Hepatic stellate cell (primary cell): ENCODE measurements at places on chromosomes 13 and 19.

DNA sequence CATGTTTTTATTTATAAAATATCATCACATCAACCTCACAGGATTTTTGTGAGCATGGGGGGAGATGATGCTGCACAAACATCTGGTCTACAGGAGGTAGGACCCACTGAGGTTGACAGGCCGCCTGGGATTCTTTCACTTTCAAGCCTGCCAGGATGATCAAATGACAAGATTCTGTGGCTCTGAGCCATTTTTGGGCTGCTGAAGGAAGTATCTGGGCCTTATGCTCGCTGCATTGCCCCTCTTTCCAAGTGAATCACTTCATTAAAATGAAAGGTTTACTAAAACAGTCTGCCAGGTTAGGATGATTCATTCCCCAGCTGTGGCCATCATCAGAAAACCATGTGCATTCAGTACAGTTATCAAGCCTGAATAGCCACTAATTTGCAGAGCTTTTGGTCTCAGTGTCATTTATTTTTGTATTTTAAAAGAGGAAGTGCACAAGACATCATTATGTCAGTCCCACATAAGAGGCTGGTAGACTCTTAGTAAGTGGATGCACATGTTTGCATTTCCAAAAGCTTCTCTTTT, 34.4 kb downstream of the STARD13 start:
- DNase-seq = peak; percentile 69

- no peak for DNase-seq
These were observed 32.8 kb downstream of the KLF12 start for GRCh38 chr13:74101436-74101835.

DNA sequence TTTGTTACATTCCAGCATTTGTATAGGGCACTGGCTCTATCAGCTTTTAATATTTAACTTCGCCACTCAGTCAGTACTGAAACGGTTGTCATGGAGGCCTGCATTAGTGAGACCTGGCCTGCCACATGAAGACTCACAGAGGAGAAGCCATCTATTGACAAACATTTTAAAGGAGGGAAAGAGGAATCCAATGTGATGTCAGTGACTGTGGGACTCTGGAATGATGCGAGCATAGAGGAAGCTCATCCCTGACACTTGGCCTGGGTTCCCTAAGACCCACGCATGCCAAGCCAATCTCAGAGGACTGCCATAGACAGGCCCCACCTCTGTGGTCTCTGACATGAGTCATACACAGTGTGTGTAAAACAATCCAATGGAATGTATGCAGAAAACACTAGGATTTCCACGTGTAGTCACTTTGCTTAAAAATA, 7.9 kb upstream of the DPY19L3 start:
- DNase-seq = peak; percentile 49

GRCh38 chr19:41883821-41884733, 1.1 kb downstream of the ARHGEF1 start:
- DNase-seq = peak; percentile 99

GRCh38 chr19:40776932-40777644, 959 bp upstream of the RAB4B start:
- peak; percentile 87 for DNase-seq

DNA sequence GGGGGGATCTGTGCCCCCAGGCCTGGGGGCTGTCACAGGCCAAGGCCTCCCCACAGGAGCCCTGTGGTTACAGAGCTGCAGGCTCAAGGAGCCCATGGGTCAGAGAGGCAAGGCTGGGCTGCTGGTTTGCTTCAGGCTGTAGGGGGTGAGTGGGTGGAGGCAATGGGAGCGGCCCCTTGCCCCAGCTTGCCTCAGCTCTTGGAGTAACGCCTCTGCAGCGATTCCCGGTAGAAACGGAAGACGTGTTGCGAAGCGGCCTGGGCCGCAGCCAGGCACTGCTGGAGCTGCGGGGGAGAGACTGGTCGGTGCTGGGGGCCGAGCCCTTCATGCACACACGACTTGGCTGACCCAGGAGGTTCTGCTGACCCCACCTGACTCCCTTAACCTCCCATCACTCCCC, 10.1 kb downstream of the TMEM91 start:
- DNase-seq = no peak

DNA sequence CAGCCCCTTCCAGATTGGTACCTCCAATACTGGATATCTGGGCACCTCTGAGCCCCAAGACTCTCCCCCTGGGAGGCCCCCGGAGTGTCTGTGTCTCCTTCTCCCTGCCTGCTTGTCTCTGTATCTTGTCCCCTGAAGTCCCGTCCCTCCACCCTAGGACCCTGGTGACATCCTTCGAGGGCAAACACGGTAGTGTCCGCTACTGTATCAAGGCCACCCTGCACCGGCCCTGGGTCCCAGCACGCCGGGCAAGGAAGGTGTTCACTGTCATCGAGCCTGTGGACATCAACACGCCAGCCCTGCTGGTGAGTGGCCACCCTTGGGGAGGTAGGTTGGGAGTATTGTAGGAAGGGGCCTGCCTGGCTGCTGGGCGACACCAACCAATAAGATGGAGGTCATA, 844 bp downstream of the ARRDC2 start:
- no peak for DNase-seq

DNA sequence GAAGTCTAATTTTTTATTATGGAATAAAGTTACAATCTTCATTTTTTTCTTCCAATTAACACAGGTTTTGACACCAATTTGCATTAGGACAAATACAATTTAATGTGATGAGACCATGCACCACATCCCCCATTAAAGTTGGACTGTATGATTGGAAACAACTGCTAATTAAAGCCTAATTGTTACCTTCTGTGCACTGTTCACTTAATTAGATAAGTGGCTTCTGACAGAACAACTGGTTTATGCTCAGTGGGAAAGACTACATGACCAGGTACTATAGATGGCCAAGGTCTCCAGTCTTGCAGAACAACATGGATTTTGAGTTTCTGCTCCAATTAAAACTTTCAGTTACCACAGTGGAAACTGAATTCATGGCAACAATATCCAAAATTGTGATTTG, 198.1 kb downstream of the FGF14 start:
- DNase-seq = no peak

DNA sequence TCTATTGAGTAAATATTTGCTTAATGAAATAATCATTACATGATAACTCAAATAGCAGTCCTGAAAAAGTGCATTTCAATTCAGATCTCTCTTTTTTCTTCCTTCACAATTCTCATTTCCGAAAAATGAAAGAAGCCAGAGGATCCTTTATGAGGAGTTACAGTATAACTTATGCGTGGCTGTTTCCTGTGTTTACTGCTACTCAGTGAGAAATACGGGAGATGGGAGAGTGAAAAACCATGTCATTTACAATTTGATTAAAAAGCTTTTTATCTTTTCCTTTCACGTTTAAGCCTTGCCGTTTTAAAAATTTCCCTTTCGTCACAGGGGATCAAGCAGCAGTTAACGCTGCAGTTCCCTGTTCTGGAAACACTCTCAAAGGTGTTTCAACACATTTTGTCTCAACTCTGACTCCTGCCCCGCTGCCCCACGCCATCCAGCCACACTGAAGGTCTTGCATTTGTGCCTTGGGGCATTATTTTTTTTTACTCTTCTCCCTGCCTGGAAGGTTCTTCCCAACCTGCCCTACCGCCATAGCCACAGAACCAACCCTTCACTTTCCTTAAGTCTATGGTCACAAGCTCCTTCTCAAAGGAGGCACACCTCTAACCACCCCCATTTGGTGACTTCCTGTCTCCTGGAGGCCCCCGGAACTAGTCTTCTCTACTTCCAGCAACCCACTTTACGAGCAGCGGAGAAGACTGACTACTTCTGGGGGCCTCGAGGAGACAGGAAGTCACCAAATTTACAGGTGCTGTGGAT, 17.0 kb downstream of the KL start:
- no peak for DNase-seq

DNA sequence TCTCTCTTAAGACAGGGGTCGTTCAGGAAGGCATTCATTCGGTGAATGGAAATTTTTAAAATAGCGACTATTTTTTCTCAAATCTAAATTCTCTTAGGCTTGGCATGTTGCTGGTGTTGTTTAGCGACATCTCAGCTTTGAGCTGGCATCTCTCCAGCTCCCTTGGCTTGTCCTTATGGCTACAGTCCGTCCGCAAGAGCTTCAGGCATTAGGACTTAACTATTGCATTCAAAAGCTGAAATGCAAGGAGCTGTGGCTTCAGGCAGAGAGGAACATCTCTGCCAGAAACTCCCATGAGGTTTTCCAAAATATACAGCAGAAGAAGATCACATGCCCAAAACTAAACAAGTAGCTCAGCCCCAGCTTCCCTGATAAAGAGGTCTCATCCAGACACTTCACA, 578.5 kb downstream of the EFNB2 start:
- DNase-seq = no peak

DNA sequence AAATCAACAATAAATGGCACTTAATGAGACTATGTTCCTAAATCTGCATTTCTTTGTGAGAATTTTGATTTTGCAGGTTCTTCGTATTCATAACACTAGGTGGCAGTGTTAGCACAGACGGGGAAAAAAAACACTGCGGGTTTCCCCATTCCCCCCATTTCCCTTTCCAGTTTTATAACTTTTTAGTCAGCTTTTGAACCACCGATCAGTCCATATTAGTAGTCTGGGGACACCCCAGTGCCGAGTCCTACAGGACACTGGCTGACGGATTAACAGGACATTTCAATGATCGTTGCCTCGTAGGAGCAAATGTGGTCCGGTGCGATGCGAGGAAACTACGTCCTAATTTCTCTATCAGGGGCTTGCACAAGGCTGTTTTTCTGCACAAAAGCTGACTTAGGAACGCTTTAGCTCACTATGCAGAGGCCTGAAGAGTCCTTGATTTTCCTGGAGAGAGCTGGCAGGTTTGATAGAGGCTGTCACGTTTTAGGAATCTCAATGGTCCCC, 234.3 kb downstream of the LMO7 start:
- DNase-seq = no peak

GRCh38 chr19:43470288-43470687, 4.9 kb upstream of the LYPD3 start:
- DNase-seq = no peak

- no peak for DNase-seq
These were observed 21.3 kb upstream of the EPHX3 start for GRCh38 chr19:15253513-15253912.

DNA sequence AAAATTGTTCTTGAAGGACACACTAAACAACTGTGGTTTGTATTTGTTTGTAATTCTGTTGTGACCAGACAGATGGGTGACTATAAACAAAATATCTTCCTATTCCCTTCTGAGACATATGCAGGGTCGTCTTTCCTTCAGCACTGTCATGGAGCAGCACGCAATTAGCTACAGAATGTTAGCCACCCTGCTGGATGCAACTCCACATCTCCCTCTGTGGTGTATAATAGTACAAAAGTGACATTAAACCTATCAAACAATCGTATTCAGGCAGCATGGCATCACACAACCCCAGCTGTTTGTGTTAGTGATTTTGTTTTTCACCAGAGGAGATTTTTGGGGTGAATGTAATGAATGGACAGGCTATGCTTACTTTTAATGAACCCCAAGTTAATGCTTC, 146.2 kb downstream of the GPC6 start:
- no peak for DNase-seq

GRCh38 chr13:35882722-35883497, 248.3 kb downstream of the DCLK1 start:
- DNase-seq = no peak

- no peak for DNase-seq
These were observed 207.2 kb upstream of the SPRY2 start for GRCh38 chr13:80547885-80548825.

GRCh38 chr19:18150776-18151624, 2.0 kb upstream of the PIK3R2 start:
- DNase-seq = no peak

- DNase-seq = no peak
These were observed 7.0 kb upstream of the ZNF444 start for GRCh38 chr19:56133858-56134653.

DNA sequence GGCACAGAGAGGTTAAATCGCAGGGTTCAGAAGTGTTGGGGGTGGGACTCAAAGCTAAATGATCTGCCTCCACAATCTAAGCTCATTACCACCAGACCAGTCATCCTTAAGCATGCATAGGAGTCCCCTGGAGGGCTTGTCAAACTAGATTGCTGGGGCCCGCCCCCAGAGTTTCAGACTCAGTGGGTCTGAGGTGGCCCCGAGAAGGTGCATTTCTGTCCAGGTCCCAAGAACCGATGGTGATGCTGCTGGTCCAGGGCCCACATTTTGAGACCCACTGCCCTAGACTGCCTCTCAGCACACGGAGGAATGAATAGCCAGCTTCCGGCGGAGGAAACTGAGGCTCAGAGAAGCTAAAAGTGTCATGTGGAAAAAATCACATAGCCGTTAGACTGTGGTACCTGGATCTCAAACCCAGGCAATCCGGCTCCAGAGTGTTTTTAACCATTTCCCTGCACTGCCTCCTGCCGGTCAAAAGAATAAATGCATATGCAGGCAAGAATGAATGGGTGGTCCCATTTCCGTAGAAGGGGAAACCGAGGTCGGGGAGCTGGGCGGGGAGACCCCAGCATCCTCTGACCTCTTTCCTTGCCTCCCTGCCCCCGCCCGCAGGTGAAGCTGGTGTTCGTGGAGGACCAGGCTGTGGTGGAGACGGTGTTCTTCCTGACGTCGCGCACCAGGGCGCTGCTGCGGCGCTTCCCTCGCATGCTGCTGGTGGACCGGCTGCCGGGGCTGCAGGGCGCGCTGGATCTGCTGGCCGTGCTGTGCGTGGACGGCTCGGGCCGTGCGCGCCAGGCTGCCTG, 23.8 kb downstream of the ZSWIM9 start:
- no peak for DNase-seq

DNA sequence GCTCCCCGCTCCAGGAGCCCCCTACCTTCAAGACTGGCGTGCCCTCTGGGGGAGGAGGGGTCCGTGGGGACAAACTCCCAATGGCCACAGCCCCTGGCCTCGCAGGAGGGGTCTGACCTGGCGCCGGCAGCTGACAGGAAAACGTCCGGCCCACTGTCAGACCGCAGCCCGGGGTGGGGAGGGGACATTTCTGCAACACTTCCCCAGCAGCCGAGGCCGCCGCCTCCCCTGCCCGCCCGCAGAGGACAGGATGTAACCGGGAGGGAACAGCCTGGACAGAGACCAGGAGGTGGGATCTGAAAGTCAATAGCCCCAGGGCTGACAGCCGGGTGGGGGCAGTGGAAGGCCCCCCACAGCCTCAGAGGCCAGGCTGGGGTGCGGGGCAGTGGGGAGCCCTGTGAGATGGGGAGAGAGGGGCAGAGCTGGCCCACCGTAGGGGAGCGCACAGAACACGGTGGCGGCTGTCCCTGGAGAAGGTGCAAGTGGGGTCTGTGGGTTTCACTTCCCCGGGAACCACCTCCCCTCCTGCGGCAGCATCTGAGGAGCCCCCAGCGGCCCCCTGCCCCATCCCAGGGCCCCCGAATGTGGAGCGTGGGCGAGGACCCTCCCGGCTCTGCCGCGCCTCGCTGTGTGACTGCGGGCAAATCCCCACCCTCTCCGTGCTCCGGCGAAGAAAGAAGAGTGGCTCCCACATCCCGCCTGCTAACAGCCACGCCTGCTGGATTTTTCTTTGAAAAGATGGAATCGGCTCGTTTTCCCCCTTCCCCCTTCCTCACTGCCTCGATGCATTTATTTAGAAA, at the start of gene PEAK3:
Gene PEAK3 (minus strand): TSS at position 114 of the 800 bp plus-strand sequence. CDS start 1,244 bp downstream, outside the sequence.
- peak; percentile 74 for DNase-seq

DNA sequence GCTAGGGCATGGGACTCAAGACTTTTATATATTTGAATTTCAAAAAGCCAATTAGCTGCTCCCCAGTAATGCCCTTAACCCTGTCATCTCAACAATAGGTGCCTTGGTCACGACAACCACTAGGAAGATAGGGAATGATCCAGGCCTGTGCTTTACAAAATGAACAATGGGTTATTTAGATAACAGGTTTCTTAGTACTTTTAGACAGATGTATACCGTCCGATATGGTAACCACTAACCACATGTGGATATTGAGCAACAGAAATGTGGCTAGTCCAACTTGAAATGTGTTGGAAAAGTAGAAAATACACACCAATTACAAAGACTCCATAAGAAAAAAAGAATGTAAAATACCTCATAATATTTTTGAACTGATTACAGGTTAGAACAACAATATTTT, 201.2 kb downstream of the LHFPL6 start:
- no peak for DNase-seq
